NCI-H2081 (cell line): ENCODE measurements at places on chromosomes 13 and 19.

- no peak for DNase-seq
These were observed 24.3 kb downstream of the COLGALT1 start for GRCh38 chr19:17579661-17580244.

DNA sequence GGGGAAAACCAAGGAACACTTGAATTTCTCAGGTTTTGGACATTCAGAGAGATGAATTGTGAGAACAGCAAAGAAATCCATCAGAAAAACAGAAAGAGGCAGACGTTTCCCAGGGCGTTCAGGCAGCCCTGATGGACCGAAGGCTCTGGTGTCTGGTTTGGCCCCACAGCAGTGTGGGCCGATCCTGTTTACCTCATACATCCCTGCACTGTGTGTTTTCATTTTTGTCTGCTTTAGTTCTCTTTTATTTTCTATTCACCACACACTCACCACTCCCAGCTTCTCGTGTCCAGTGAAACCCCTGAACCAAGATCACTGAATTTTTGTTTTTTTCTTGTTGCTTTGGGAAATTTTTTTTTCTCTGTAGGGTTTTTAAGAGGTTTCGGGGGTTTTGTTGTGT, 11.9 kb upstream of the WDR18 start:
- DNase-seq: no peak

DNA sequence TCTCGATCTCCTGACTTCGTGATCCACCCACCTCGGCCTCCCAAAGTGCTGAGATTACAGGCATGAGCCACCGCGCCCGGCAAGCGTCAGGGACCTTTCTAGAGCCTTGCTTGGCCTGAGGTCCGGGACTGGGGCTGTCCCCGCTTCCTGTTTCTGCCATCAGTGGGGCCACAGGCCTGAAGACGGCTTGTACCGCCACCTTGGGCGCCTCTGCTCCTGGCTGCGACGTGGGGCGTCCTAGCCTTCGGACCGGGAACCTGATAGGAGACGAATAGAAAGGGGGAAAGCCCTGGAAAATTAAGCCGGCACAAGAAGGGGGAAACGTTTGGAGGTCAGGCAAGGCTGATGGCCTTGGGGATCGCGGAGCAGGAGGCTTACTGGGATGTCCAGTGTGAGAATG, 35.1 kb downstream of the RNF6 start:
- DNase-seq: no peak

DNA sequence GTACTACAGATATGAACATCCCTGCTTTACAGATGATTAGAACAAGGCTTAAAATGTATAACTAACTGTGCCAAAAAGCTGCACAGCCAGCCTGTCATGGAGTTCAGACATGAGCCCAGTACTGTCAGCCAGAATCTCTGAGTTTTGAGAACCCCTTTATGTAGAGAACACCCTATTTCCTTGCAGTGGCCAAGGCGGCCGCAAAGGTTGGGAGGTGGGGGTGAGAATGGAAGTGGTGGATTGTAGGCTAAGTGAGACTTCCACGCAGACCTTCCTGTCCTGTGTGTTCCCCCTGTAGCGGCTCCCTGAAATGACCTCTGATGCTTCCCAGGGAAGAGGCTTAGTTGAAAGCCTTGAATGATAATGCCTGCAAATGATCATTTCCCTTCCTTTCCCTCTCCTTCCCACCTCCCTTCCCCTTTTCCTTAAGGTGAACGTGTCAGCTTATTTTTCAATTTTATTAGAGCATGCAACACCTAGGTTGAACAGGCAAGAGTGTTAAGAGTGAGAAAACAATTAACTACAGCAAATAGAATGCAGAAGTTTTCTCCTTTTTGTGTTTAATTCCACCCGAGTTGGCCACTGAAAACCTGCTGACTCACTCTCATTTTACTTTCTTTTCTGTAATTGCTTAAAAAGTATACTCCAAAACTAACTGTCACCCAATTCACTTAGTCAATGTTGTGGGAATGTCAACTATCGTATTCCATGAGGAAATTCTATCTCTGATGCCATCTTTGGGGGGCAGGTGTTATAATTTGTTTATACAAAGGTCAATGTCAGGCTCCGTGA, 167.0 kb upstream of the EDNRB start:
- DNase-seq: no peak

GRCh38 chr19:35740108-35740422, 2.2 kb downstream of the IGFLR1 start:
- no peak for DNase-seq

DNA sequence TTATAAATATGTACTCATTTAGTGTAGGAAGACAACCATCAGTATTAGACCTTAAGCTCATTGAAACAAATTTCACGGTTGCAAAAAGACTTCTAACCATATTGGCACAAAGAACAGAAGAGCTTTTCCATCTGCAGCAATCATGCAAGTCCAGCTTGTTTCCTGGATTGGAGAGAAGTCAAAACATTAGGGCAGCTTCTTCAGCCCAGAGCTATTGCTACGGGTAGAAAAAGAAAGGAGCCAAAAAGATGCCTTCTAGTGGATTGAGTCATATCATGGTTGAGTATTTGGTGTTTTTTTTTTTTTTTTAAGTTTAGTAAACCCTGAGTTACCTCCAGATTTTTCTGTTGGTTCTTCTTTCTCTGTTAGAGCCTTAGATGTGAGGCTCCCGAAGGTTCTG, 99.8 kb downstream of the WDFY2 start:
- no peak for DNase-seq

DNA sequence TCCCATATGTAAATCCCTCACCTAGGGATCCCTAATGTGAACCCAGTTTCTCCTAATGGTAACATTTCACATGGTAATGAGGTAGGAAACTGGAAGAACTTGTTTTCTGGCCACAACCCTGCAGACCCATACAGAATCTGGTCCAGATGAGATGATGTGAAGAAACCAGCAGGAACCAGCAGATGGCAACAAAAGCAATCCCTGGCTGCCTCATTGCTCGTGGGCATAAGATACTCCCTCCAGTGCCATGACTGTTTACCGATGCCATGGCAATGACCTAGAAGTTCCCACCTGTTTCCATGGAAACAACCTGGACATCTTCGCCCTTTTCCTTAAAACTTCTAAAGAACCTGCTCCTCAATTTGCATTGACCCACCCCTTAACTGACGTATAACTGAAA, 1.4 kb upstream of the CD209 start:
- no peak for DNase-seq

DNA sequence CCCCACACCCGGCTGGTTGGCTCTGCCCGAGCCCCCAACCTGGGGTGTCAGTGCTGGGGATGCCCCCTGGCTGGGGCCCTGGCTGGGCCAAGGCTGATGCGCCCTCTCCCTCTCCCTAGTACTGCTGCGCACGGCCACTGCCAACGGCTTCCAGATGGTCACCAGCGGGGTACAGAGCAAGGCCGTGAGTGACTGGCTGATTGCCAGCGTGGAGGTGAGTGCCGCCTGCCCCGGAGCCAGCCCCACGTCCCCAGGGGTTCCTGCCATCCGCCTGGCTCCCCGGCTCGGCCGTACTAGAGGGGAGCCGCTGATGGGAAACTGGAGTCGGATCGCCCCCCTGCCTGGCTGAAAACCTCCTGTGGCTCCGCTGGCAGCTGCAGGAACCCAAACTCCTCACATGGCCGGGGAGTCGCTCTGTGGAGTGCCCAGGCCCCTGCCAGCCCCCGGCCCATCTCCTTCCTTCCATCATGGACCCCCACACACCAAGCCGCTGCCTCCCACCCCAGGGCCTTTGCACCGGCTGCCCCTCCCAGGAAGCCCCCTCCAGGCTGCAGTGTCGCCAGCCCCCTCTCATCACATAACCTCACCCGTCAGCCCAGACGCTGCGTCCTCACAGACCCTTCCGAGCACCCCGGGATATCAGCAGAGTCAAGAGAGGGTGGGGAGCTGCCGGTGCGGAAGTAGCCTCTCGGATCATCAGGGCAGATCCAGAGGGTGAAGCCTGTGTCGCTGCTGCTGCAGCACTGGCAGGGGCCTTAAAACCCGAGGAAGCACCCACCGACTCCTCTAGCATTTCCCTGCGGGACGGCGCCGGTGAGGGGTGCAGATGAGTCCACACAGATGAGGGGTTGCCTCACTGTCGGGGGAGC, 10.6 kb downstream of the NCLN start:
- no peak for DNase-seq
